ENCODE measurements at places on chromosomes 5 and 9.
A peak's percentile ranks its signal among the peaks of the same experiment; 100 is the strongest.

- DNase-seq, result no peak
Measured at GRCh38 chr5:16025681-16026080, 153.9 kb downstream of the MARCHF11 start.

GRCh38 chr5:39934830-39935229, 510.1 kb upstream of the DAB2 start:
- no peak for DNase-seq

DNA sequence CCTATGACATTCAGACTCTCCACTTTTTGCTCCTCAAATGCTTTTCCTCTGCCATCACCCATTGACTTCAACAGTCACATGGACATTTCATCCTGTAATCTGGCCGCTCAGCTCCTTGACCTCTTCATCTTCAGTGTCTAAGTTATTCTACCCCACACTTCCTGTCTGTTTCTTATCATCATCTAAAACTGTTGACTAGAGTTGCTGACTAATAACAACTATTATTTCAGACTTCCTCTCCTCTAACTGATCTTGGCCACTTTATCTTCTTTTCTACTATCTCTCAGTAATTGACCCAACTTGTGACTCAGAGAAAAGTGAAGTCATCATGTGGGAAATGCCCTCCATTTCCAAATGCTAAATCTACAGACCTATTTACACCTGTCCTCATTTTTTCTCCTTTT, 254.7 kb upstream of the TRPC7 start:
- DNase-seq, result no peak

- DNase-seq, result no peak
Measured at GRCh38 chr9:129746092-129746777, 6.6 kb downstream of the PTGES start.

DNA sequence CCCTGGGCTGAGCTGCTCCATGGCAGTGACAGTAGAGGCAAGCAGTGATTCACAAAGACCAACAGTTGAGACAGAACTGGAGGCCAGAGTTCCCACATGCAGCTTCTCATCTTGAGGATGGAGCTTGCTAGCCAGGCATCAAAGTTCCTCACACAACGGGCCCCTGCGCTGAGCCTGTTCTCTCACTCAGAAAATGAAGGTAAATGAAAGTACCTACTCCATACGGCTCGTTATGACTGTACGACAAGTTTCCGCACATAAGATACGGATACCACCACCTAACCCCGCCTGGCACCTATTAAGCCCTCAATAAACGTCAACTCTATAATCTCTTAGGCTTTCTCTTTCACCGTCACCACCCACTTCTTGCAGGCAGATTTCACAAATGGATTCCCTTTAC, 12.9 kb downstream of the NOL6 start:
- DNase-seq, result no peak

- DNase-seq, result no peak
Measured at GRCh38 chr5:81241961-81242648, 9.0 kb downstream of the CKMT2 start.

GRCh38 chr5:175555168-175555785, 76.9 kb downstream of the SFXN1 start:
- DNase-seq, result no peak

DNA sequence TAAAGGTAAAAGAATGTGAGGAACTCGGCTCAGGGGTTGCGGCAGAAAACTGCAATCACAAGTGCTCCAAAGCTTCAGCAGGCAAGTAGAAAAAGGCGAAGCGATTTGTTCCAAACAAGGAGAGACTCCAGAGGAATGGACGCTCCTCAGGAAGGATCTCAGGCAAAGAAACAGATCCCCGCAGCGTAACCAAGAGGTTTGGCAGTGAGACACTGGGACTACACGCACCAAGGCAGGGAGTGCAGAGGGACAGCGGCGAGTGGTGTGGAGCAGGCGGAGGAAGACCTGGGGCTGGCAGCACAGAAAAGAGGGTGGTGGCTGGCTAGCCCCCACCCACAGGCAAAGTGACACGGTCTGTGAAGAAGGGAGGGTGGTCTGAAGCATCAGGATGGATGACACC, 54.7 kb upstream of the GOLPH3 start:
- DNase-seq, result no peak

- peak; percentile 66 for DNase-seq
Measured at GRCh38 chr9:114339130-114339908, 9.7 kb downstream of the ORM2 start.

DNA sequence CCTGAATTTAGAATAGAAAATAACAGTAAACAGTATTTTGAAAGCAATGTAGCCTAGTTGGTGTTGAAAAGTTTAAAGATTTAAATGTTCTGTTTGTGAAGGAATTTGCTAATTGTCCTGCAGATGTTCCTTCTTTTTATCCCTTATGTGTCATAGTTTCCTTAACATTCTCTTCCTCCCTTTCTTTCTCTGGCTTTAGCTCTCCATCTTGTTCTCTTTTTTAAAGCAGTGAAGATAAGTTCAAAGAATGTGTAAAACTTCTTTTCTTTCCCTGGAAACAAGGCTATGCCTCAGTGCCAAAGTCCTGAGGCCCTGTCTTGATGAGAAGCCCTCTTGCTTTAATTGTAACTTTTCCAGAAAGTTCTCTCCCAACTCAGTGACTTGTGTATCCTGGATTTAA, 24.4 kb upstream of the GAS1 start:
- no peak for DNase-seq

GRCh38 chr5:112885001-112885400, 23.9 kb downstream of the SRP19 start:
- no peak for DNase-seq

- no peak for DNase-seq
Measured at GRCh38 chr9:30711591-30711990, 1672.9 kb upstream of the ACO1 start.

- DNase-seq, result peak; percentile 33
Measured at GRCh38 chr9:97900738-97901565, 21.3 kb downstream of the TRMO start.

- no peak for DNase-seq
Measured at GRCh38 chr9:120668399-120668798, 45.9 kb downstream of the MEGF9 start.

- no peak for DNase-seq
Measured at GRCh38 chr5:64615895-64616294, 74.4 kb upstream of the SHISAL2B start.

GRCh38 chr5:81252904-81253303, 19.8 kb downstream of the CKMT2 start:
- no peak for DNase-seq

DNA sequence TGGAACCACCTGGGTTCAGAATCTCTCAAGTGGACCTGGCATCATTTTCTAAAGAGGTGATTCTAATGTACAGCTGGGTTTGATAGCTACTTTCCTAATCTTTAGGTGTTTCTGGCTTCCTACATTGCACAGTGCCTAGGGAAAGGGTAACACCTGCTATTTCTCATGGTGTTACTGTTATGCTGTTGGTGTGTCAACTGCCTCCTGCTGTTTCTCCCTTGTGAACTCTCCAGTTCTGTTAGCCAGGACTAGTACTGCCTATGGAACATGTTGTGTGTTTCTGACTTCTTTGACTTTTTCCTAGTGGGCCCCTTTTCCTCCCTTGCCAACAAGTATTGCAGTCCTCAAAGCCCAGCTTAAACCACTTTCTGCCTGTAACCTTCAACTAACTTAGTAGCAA, 5.5 kb downstream of the ARHGEF28 start:
- DNase-seq, result no peak

DNA sequence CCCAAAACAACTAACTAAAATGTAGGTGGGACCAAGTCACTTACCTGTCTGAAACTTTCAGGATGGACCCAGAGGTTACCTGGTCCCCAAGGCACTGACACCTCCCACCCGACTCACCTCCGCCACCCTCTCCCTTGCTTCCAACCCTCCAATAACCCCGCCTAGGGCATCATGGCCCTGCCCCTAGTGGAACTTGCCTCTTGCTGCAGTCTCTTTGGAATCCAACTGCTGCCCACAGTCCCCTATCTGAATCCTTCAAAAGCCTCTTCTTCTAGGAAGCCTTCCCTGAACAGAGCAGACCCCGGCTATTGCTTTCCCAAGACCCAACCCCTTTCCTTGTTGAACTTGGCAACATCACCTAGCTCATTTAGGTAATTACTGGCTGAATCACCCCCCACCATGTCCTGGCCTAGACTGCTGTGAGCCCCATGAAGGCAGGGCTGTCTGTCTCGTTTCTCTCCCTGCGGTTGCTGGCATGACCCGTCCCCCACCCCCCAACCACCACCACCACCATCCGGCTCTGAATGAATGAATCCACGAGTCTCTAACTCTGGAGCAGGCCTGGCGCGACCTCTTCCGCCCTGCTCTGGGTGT, 9.4 kb downstream of the CRB2 start:
- DNase-seq, result no peak

GRCh38 chr5:139137697-139138096, 60.5 kb downstream of the SIL1 start:
- DNase-seq, result no peak

DNA sequence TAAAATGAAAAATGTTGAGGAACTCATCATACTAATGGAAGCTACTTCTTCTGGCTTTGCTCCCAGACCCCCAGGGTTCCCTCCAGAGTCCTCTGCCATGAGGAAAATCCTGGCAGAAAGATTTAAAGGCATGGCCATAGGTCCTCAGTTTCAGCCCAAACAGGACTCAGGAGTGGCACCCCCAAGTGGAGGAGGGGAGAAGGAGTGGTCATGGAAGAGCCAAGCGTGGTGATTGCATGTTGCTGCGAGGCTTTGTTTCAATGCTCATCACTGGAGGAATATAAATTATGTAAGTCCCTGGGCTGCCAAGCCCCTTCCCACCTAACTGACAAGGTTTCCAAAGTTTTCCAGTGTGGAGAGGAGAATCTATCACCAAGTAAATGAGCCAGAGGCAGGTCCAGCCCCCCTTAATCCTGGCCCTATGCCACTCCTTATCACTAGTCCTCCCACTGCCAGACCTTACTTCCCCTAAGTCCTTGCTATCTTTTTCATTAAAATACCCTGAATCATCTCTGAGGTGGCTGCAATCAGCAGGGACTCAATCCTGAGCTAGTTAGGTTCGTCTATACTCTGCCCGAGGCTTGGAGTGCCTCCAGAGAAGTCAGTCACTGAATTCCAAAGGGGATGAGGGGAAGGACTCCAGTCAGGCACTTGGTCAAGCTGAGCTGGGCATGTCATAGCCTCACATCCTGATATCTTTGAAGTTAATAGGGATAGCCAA, 70.7 kb upstream of the TAF1L start:
- DNase-seq, result no peak

DNA sequence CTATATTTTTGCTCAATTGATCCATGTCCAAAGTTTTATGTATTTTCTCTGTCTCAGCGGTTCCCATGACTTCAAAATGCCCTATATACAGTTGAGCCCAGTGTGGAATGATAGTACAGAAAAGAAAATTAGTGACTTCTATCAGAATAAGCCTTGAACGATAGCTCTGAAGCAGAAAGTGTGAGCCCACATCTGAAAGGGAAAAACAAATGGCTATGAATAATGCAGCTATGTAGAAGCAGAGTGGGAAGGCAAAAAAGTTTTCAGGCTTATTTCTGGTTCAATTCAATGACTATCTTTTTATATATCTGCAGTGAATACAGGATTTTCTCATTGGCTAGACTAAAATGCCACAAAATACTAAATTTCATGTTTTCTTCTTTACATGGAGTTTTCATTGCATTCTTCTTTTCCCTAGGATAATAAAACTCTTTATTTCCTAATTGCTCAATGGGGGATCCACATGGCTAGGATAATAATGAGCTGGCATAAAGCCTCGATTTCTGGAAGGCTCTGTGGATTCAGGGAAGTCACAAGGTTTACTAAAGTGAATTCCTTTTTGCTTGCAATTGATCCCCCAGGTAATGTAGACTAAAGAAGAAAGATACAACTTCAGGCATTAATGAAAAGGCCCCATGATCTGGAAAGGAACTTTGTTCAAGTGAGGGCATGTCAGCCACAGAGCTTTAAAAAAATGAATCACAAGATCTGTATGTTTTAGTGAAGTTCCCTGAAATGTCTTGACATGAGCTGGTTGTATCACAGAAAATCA, 377.0 kb upstream of the RIOK2 start:
- no peak for DNase-seq

DNA sequence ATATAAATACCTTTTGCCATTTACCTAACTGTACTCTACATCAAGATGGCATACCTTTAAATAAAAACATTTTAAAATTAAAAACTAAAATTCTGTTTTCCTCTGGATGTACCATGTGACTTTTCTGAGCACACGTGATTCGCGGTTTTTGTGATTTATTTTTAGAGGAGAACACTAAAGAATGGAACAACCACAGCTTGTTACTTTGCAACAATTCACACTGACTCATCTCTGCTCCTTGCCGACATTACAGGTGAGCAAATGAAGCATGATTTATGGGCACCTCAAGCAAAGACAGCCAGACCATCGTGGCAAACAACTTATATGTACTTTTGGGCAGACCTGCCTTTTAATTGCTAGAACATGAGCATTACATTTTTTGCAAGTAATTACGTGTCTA, 61.3 kb downstream of the GDA start:
- no peak for DNase-seq

GRCh38 chr5:99379187-99379586, 450.4 kb upstream of the CHD1 start:
- peak; percentile 25 for DNase-seq

DNA sequence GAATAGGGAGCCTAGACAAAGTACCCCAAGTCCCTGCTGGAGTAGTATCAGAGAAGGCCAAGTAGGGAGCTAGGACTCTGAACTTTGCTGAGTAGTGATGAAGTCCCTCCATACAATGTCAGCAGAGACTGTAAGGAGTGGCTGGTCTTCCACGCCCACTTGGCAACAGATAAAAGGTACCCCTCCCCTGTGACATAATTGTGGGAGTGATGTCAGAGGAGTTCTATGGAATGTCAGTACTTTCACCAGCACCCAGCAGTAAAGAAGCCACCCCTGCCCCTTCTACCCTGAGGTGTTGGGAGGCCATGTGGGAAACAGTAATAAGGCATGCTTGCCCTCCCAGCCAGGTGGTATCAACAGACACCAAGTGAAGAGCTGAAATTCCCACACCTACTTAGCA, 143.9 kb downstream of the SLIT3 start:
- no peak for DNase-seq

DNA sequence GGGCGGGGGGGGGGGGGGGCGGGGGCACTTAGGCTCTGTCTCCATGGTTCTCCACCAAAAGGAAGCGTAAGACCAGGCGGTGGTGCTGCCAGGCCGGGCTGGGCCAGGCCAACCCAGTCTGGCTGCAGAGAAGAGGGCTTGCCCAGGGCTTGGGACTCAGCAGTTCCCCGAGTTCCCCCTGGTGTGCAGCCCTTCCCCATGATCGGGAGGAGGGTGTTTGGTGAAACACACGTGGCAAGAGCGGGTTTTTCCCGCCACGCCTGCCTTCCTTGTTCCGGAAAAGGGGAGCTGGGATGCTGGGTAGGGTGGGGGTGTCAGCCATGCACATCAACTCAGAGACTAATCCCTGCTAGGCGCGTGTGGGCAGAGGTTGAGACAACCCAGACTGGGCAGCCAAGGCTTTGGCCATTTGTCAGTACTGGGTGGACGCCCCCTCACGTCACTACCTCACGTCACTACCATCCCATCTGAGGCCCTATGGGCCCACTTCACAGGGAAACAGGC, 32.9 kb downstream of the PRRX2 start:
- no peak for DNase-seq
